ENCODE measurements at places on chromosomes 12 and 14.

DNA sequence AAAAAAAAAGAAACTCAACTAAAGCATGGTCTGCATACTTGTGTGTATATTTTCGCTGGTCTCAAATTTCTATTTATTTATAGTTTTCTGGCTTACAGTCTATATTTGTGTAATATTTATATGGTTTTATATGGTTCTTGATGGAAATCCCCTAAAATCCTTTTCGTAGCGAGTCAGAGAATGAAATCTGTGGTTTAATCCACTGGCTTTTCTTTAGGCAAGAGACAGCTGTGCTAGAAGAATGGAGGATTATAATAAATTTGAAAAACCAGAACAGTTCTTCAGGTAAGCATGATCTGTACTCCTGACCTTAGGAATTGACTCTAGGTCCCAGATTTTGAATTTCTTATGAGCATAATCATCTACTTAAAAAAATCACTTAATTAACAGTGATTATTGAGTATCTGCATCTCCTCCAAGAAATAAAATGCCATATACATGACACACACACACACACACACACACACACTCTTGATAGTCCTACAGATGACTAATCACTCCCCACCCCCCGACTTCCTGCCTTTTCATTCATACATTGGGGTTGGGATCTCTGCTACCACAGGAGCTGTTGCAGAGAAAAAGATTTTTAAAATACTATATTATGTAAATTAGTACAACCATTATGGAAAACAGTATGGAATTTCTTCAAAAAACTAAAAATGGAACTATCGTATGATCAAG is 113.4 kb downstream of the CRADD start:
- no peak for DNase-seq

DNA sequence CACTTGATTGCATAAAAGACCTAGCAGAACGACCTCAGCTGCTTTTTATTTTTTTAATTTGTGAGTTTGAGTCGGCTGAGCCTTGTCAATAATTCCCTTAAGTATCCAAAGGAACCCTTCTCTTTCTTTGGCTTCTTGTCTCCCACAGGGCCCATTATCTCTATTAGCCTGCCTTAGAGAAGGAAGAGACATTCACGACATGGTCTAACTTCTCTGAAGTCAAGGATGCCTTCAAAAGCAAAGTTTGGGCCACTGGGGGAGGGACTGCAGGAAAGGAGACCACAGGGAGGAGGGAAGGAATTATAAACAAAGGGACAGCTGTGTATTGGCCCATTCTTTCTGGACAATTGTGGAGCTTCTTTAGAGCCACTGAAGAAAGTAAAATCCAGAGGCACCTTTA is 126.4 kb downstream of the BRMS1L start:
- DNase-seq: no peak

DNA sequence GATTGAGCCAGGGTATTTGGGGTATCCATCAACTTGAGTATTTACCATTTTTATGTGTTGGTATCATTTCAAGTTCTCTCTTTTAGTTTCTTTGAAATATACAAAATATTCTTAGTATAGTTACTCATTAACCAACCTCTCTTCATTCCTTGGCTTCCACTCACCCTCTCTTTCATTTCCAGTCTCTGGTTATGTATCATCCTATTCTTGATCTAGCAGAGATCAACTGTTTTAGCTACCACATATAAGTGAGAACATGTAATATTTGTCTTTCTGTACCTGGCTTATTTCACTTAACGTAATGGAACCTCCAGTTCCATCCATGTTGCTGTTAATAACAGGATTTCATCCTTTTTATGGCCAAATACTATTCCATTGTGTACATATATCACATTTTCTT is 86.9 kb downstream of the DACT1 start:
- no peak for DNase-seq

DNA sequence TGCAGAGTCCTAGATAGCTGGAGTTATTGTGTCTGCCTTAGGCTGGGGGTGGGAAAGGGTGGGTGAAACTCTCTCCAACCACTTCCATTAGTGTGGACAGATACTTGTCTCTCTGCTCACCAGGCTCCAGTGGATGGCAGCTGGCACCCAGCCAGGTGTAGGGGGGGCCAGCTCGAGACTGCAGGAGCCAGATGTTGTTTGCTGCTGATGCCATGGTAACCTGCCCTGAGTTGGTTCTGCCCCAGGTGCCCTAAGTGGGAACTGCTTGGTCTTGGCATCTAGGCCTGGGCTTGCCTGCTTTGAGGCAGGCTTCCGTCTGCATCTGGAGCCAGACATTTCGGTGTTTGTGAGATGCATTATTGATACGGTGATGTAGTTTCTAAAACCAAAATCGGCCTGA is 82.2 kb downstream of the ADCK1 start:
- DNase-seq: no peak

DNA sequence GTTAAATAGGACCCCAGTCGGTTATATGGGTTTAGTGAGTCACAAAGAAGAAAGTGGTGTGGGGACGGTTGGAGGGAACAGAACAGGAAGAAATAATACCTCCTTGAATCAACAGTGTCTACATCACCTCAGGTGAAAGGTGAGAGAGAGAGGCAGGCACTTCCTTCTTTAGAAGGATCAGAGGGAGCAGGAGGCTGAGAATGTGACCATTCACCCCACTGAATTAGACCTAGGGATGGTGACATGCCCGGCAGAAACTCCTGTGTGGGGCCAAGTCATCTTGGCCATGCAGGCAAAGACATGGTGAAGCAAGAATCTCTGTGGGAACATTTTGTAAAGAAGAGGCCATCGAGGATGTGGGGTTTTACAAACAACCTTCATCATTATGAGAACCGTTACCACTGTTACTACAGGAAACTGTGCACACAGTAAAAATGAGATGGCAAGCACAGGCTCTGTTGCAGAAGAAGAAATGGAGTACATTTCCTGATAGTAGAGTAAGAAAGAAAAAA is 1196.9 kb downstream of the VRK1 start:
- DNase-seq: peak; percentile 61

All from activated T-cell treated with anti-CD3 and anti-CD28 coated beads, Interleukin-2, amount 50 U/mL, for 48 hours (primary cell).